ENCODE measurements at places on chromosomes 4 and X. TPM values are rescaled to one million over a fixed set of nuclear protein-coding genes. Genes with fewer than 3 reads are reported as not detected.

- H3K36me3 ChIP-seq = no peaks in the 10 kb centered on the region
- H3K4me1 ChIP-seq = 0 out of 2 replicates have a peak, but pooled peaks cover 4% of the 10 kb centered on the region
- peak; percentile 91 for DNase-seq
- peak overlapping the region; percentile 48 for H3K27ac ChIP-seq
- H3K27me3 ChIP-seq = no peaks in the 10 kb centered on the region
Observed at GRCh38 chr4:119212964-119213606, 572 bp downstream of the USP53 start.

GRCh38 chr4:71232056-71232430, 106.8 kb upstream of the SLC4A4 start:
- DNase-seq = no peak
- H3K36me3 ChIP-seq = no peaks in the 10 kb centered on the region
- H3K4me3 ChIP-seq = no peak overlapping the region

GRCh38 chr4:128349921-128350320, 62.3 kb upstream of the PGRMC2 start:
- DNase-seq = no peak
- no peaks in the 10 kb centered on the region for H3K27me3 ChIP-seq
- no peaks in the 10 kb centered on the region for H3K36me3 ChIP-seq
- no peak overlapping the region for H3K4me3 ChIP-seq
- H3K27ac ChIP-seq = no peak overlapping the region
- peaks cover 11% of the 10 kb centered on the region for H3K4me1 ChIP-seq

DNA sequence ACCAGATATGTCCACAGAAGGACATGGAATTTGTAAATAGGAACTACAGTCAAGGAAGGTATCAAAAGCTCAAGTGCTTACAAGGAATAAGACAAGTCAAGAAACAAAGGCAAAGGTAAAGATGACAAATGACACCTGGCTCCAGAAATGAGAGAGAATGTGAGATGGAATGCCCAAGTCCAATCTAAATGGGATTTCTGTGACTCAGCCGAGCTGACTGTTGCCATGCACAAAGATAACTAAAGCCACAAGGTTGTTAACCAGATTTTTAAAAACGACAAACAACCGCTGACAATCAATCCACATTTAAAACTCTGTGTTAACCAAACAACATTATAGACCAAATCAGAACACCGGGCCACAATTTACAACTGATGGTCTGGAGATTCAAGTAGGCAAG, 1.1 kb downstream of the NFXL1 start:
- peaks cover 26% of the 10 kb centered on the region for H3K36me3 ChIP-seq
- H3K4me3 ChIP-seq = peak overlapping the region; percentile 94
- H3K27ac ChIP-seq = no peak overlapping the region
- H3K27me3 ChIP-seq = no peaks in the 10 kb centered on the region
- DNase-seq = no peak
- H3K4me1 ChIP-seq = peaks cover 4% of the 10 kb centered on the region

DNA sequence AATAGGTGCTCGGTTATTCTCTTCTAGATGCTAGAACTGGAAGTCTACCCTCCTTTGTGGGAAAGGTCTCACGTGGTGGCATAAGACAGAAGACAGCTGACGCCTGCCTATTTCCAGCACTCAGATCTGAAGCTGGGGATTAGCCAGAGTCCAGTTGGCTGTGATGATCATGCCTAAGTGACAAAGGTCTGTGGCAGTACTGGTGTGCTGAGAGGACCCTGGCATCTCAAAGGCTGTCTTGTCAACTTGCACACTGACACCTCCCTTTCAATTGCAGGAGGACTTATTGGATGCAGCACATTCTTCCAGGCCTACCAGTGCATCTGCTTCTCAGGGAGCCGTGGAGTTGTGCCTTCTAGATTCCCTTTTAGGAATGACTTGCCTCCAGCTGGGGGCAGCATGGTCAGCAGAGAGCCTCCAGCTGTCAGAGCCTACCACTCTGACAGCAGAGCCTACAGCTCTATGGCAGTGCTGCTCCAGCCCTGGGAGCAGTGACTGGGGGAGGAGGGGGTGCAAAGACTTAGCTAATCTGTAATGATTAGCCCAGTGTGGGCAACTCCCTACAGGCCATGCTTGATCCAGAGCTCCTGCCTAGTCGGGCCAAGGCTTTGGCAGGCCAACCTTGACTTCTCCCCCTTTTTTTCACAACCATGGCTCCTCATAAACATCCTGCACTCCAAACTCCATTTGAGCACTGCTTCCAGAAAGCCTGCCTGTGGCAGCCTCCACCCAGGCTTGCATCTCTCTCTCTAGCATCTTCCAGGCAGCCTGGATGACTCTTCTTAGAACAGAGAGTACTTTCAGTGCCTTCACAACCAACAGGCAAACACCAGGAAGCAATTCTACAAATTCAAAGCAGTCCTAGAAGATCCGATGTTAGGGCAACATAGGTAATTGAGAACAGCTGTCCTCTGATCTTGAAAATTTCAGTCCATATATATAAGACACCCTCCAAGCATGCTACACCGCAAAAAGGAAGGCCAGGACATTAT, 13.8 kb upstream of the FGFBP2 start:
- no peaks in the 10 kb centered on the region for H3K27me3 ChIP-seq
- DNase-seq = peak; percentile 22
- H3K4me3 ChIP-seq = no peak overlapping the region
- no peaks in the 10 kb centered on the region for H3K36me3 ChIP-seq

DNA sequence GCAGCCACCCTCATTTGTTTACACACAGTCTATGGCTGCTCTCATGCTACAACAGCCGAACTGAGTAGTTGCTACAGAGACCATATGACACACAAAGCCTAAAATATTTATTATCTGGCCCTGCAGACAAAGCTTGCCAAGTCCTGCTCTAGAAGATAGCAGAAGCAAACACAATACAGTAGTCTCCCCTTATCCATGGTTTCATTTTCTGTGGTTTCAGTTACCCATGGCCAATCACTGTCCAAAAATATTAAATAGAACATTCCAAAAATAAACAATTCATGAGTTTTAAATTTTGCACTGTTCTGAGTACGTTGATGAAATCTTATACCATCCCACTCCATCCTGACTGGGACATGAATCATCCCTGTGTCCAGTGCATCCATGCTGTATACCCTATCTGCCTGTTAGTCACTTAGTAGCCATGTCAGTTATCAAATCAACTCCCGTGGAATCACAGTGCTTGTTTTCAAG, 40.2 kb upstream of the ZNF81 start:
- no peak for DNase-seq
- H3K4me1 ChIP-seq = peaks cover 1% of the 10 kb centered on the region
- H3K36me3 ChIP-seq = no peaks in the 10 kb centered on the region

GRCh38 chrX:45840411-45840950, 639.8 kb upstream of the DIPK2B start:
- peak; percentile 70 for DNase-seq
- H3K4me3 ChIP-seq = no peak overlapping the region
- H3K27me3 ChIP-seq = no peaks in the 10 kb centered on the region
- peak overlapping the region; percentile 82 for H3K27ac ChIP-seq

Gene NLGN3
- 0.58 TPM for total RNA-seq

Gene SPARCL1
- total RNA-seq = 0.18 TPM

DNA sequence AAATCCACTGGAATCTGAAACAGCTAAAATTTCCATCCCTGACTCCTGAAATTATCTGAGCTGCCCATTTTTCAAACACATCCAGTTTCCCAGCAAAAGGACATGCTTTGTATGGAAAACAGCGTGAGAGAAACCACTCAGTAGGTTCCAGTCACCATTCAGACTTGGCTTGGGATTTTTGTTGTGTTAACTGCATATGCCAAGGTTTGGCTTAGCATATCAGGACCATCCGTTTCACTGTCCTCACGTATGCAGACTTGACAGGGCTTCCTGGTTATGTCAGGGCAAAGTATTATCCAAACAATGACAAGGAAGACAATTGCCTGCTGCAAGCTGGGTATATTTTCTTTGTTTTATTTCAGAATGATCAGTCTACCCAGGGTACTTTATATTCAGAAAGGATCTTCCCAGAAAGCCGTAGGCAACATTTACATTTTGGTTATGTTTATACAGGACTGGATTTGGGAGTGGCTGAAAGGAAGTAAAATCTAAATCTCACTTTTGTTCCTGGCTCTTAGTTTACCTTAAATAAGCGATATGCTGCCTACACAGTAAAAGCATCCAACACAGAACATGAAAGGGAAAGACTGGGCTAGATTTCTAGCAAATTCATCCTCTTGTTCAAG, 41.3 kb upstream of the CCKAR start:
- H3K36me3 ChIP-seq = no peaks in the 10 kb centered on the region
- no peaks in the 10 kb centered on the region for H3K4me1 ChIP-seq
- no peak overlapping the region for H3K4me3 ChIP-seq
- no peak for DNase-seq
- H3K27ac ChIP-seq = no peak overlapping the region

Gene ZNF280C
- 16.5 TPM for total RNA-seq

GRCh38 chr4:70943114-70943513, 40.9 kb downstream of the MOB1B start:
- H3K4me3 ChIP-seq = no peak overlapping the region
- no peaks in the 10 kb centered on the region for H3K4me1 ChIP-seq
- no peak overlapping the region for H3K27ac ChIP-seq

Gene TNMD
- not detected for total RNA-seq

Gene NDUFB11
- total RNA-seq = 122 TPM

DNA sequence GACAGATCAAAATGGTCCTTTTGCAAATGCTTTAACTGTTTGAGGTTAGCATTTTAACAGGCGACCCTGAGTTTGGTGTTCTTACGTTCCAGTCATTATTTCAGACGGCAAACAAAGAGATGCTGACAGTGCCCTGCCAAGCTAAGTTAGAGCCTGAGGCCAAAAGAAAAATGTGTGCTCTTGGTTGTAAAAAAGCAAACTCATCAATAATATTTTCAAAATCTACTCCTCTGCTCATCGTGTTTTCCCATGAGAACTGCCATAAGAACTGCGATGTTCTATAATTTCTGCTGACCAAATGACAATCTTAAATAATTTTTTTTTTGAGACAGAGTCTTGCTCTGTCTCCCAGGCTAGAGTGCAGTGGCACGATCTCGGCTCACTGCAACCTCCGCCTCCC, 62.7 kb upstream of the BCLAF3 start:
- no peaks in the 10 kb centered on the region for H3K4me1 ChIP-seq
- no peak overlapping the region for H3K27ac ChIP-seq
- H3K36me3 ChIP-seq = no peaks in the 10 kb centered on the region
- no peaks in the 10 kb centered on the region for H3K27me3 ChIP-seq
- DNase-seq = no peak

Gene L1CAM
- total RNA-seq = 14.7 TPM

GRCh38 chr4:2451821-2452785, 16.8 kb upstream of the RNF4 start:
- H3K4me3 ChIP-seq = no peak overlapping the region

- no peak for DNase-seq
- no peaks in the 10 kb centered on the region for H3K27me3 ChIP-seq
- H3K27ac ChIP-seq = no peak overlapping the region
- no peak overlapping the region for H3K4me3 ChIP-seq
- no peaks in the 10 kb centered on the region for H3K36me3 ChIP-seq
- no peaks in the 10 kb centered on the region for H3K4me1 ChIP-seq
Observed at GRCh38 chr4:160928482-160928881, 1235.3 kb downstream of the FSTL5 start.

DNA sequence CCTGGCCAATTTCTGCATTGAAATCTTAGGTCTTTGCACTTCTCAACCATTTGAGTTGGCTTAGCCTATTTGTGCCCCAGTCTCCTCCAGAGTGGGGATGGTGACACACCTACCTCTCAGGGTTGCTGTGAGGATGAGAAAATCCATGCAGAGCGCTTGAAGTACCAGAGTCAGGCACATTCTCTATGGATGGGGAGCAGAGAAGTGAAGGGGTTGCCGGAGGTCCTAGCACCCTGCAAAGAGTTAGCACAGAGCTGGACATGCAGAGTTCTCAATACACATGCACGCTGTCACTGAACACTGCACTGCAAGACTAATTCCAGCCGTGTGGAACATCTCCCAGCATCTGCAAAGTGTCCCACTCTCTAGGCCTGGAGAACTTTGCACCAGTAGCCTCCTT, 2.6 kb upstream of the STK32B start:
- H3K27ac ChIP-seq = no peak overlapping the region
- H3K36me3 ChIP-seq = no peaks in the 10 kb centered on the region
- peaks cover 3% of the 10 kb centered on the region for H3K27me3 ChIP-seq
- H3K4me1 ChIP-seq = no peaks in the 10 kb centered on the region
